Activated CD4-positive, alpha-beta T cell treated with anti-CD3 and anti-CD28 coated beads, Interleukin-2, amount 50 U/mL, for 16 hours (primary cell): ENCODE measurements at places on chromosomes 6 and 20.
A peak's percentile ranks its signal among the peaks of the same experiment; 100 is the strongest.

GRCh38 chr6:28597924-28598722 is 72.4 kb downstream of the GPX5 start:
- no peak for DNase-seq

GRCh38 chr6:135268740-135269139 is 87.6 kb downstream of the MYB start:
- no peak for DNase-seq

DNA sequence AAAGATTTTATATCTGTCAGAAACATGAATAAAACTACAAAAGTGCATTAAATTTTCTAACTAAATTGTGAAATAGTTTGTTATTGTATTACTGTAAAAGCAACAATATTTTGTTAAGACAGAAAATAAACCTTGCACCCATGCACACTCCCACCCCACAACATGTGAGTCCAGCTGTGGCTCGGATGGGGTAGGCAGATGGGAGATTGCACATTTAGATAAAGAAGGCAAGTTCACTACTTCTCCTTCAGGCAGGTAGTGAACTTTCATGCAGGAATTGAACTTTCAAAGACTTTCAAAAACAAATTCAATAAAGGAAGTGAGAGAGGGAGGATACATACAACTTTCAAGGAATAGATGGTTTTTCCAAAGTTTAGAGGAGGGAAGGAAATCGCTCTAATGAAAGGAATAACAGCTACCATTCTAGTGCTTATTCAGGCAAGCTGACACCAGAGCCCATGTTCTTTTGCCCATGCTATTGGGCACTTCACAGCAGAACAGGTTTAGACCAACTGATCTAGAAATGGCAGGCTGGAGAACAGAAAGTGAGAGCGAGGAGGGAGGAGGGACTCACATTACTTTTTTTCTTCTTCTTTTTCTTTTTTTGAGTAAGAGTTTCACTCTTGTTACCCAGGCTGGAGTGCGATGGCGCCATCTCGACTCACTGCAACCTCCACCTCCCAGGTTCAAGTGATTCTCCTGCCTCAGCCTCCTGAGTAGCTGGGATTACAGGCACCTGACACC is 28.5 kb downstream of the SF3B5 start:
- DNase-seq: peak; percentile 63

DNA sequence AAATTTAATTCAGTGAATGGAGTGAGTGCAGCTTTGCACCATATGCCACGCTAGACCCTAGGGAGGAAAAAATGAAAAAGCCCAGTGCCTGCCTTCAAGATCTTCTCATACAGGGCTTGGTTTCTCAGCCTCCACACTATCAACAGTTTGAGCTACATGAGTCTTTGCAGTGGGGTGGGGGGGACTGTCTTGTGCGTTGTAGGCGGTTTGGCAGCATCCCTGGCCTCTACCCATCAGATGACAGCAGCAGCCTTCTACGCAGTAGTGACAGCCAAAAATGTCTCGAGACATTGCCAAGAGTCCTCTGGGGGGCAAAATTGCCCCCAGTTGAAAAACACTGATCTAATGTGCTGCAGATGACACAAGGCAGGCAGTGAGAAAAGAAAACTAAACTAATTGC is 6.2 kb downstream of the CDH22 start:
- no peak for DNase-seq

DNA sequence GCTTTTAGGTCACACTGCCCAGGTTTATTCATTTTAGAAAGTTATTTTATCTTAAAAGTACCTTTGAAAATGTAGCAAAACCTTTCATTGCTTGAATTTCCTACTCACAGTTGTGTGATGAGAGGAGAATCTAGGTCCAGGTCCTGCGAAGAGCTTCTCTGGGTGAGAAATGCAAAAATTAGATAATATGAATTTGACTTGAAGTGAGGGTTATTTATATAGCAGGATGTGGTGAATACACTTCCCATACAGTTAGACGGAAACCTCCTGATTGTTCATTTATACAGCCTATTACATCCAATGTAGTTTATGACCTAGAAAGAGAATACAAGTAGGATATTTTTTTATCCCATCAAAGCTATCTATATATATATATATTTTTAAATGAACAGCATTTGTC is 30.5 kb downstream of the CDKAL1 start:
- peak; percentile 31 for DNase-seq

- DNase-seq: no peak
Measured at GRCh38 chr6:11445146-11445545, 92.4 kb upstream of the TMEM170B start.

GRCh38 chr6:139738801-139739455 is 364.5 kb upstream of the CITED2 start:
- no peak for DNase-seq

DNA sequence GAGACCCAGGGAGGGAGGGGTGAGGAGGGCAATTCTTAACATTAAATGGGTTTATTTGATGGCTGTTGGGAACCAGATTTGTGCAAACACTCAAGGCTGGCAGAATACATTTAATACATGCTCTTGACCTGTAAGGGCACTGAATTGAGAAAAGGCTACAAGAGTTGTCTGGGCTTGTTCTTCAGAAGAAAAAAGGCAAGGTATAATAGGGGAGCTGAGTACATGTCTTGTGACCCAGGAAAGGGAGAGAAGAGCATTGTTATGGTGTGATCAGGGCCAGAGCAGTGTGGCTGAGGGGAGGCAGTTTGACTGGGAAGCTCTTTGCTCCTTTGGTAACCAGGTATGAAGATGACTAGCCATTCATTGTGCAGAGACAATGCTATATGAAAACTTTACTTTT is 18.9 kb downstream of the KLHL31 start:
- DNase-seq: no peak

- DNase-seq: no peak
Measured at GRCh38 chr6:111069382-111070104, 17.8 kb upstream of the SLC16A10 start.

GRCh38 chr6:75600768-75601167 is 912 bp upstream of the SENP6 start:
- no peak for DNase-seq

DNA sequence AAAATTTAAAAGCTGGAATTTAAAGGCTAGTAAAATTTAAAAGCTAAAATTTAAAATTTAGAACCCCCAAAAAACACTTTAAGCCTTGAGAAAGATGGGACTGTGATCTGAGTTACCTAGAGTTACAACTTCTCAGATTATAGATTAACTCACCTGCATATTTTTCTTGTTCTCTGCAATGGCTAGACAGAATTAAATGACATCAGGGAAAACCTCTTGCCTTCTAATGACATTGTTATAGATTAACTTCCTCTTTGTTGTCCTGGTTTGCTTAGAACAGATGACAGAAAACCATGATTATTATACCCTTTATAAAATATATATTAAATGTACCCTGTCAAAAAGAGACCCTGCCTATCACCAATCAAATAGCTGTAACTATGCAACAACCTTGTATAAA is 56.4 kb downstream of the TRDN start:
- no peak for DNase-seq

DNA sequence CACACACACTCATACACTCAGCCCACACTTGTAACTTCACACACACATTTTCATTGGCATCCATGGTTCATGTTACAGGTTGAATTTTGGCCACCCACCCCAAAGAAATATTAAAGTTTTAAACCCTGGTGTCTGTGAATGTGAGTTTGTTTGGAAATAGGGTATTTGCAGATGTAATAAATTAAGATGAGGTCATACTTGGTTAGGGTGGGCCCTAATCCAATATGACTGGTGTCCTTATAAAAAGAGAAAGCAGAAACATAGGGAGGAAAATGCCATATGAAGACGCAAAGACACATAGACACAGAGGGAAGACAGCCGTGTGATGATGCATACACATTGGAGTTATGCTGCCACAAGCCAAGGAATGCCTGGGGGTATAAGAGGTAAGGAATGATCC is 39.7 kb upstream of the HDDC2 start:
- no peak for DNase-seq

DNA sequence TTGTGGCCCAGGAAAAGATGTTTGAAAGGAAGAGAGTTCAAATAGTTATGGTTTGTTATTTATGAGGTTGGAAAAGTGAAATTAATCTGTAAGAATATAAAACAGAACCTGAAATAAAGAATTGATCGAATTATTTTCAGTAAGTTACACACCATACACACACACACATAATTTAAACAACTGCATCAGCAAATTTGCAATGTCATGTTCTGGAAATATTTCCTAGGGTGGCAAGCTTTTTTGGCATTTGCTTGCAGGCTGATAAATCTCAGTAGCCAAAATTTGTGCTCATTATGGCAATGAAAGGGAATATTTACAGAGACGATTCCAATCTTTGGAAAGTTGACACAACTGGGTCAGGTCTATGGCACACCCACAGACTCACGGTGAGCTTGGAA is 9.5 kb downstream of the CITED2 start:
- DNase-seq: no peak

- no peak for DNase-seq
Measured at GRCh38 chr20:3723284-3723683, 9.2 kb upstream of the HSPA12B start.

DNA sequence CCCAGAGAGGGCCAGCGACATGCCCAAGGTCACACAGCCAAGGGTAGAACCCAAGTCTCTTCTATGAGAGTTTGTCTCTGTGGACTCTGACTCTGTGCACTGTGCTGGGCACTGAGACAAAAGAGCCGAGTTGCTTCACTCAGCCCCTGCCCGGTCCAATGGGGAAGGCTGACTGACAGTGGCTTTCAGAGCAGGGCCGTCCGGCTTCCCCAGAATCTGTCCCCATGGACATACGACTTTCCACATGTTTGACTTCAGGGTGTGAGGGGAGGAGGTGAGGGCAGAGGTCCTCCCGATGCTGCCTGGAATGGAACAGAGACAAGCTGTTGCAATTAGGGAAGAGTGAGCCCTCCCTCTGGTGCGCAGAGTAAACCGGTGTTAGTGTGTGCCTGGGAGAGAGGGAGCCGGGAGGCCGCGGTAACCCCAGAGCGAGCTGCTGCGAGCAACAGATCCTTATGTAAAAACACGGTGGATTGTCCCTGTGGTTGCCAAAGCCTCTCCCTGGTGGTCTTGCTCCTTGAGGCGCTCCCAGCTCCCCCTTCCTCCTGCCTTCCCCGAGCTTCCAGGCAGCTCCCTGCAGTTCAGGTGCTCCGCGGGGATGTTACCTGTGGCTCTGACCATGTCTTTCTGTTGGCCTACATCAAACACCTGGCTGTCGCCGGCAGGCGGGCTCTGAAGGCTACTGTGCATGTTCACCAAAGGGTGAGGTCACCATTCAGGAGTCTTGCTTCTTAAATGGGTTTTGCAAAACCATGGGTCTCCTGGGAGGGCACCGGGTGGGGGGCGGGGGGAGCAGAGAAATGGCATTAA is 672 bp downstream of the SIRPA start:
- DNase-seq: no peak

DNA sequence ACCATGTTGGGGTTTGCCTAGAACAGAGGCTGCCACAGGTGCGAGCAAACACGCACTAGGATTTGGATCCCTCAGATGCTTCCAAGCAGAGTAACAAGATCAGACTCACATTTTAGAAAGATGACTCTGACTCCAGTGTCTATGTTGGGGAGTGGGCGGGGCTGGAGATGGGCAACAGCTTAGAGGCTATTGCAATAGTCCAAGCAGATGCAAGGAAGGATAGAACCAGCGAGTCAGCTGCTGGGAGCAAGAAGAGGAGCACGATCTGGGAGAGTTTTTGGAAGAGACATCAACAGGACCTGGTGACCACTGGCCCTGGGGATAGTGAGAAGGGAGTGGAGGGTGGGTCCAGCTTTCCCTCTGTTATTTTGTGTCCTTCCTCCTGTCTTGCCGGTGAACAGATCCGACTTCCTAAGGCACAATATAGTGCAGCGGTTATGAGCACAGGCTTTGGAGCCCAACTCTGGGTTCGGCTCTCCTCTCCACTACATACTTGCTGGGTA is 52.7 kb downstream of the FGD2 start:
- no peak for DNase-seq

DNA sequence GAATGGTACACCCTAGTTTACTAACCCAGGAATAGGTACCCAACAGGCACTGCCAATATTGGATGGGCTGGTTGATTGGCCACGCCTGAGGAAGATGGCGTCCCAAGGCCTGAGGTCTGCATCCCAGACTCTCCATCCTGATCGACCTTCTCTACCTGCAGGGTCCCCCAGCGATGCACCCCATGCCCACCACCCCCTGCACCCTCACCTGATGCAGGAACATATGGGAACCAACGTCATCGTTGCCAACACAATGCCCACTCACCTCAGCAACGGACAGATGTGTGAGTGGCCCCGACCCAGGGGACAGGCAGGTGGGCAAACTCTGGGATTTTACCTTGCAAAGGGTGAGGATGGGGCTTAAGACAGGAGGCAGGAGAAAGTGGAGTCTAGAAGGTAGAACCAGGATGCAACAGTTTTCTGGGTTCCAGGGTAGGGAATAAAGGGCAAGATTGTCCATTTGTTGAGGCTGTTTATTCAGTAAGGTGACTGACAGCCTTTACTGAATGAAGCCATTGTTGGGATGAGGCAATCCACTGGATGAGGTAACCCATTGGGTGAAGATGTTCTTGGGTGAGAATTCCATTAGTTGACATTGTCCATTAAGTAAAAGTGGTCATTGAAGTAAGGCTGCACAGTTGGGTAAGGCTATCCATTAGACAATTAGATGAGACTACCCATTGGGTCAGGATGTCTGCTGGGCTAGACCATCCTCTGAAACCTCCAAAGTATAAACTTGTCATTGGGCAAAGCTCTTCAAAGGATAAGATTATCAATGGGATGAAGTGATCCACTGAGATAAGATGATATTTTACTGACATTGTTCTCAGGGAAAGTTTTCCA is 47.3 kb upstream of the TTPAL start:
- no peak for DNase-seq

DNA sequence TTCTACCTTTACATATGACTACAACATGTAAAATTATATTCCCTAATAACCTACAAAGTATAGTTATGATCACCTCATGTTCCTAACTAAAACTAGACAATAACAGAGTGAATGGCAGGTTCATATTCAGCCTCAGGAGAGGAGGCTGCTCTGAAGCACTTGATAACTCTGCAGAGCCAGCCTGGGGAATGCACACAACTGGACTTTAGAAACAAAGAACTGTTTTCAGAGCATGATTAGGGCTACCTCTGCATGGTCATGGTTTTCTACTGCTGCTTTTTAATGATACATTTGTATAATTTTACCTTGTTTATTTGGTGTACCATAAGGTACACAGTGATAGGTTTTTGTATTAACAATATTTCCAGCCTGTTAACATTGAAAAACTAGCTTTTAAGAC is 50.3 kb downstream of the TRPC4AP start:
- no peak for DNase-seq
